ENCODE measurements at places on chromosomes 12 and 14.

DNA sequence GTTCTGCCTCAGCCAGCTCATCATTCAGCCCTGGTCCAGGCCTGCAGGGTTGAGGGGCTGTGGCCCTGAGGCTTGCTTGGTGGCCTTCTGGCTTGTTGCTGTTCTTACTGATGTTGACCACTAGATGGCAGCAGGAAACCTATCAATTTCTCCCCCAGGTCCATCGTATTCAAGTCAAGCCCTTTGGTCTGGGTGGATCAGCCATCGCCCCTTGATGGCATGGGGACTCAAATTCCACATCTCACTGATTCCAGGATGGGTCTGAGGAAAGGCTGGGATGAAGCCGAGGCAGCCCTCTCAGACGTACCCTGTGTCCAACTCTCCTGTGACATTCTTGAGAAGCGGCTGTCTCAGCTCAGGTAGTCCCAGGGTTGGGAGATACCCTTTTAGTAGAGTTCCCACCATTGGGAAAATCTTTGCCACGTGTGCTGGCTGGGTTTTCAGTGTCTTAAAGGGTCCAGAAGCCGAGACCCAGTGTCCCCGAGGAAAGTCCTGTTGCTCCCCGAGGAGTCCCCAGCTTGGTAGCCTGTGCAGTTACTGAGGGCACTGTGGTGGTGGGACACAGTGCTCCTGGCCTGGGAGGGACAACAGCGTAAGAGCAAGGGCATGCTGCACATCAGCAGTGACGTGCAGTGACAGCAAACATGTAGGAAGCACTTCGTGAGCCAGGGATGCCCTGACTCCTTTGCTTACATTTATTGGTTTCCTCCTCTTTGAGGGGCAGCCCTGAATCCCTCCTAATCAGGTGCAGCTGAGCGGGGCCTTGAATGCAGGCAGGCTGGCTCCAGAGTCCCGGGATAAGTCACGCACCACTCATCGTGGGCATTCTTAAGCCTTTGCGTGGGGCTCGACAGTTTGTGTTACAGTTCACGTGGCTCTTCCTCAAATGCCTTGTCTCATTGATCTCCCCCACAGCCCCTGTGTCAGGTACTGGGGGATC lies 58.6 kb downstream of the TSPAN9 start:
- DNase-seq: peak; percentile 10

DNA sequence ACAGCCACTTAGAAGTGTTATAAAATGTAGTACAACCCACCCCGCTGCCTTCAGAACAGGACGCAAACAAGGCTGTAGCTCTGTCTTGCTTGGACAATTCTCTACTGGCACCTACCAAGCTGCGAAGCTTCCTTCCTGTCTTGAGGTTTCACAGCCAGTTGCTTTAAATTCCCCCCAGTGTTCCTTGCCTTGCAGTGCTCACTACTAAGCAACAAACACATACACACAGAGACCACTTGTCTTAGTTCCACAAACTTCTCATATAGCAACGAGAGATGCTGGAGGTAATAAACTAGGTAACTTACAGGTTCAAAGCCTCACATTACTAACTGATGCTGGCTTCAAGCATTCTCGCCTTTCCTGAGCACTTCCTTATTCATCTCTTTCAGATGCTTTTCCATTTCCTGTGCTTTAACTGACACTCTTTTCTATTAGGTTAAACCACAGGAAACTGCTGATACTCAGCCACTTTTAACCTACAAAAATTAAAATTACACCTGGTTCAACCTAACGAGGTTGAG lies 91.5 kb upstream of the PTGDR start:
- DNase-seq: peak; percentile 17

- DNase-seq: no peak
Observed at GRCh38 chr14:105538481-105539049, 12.2 kb downstream of the TMEM121 start.

- no peak for DNase-seq
Observed at GRCh38 chr14:26966908-26967307, 369.1 kb upstream of the NOVA1 start.

GRCh38 chr12:124346425-124347168 lies 51.7 kb downstream of the RFLNA start:
- DNase-seq: no peak

GRCh38 chr12:14950421-14950820 lies 11.0 kb downstream of the ARHGDIB start:
- no peak for DNase-seq

- no peak for DNase-seq
Observed at GRCh38 chr14:26702721-26703230, 104.9 kb upstream of the NOVA1 start.

GRCh38 chr12:52847335-52848102 lies 1.3 kb downstream of the KRT78 start:
- DNase-seq: no peak
